ENCODE measurements at places on chromosomes 2 and 18.

GRCh38 chr2:226835420-226835795 is 446 bp upstream of the RHBDD1 start:
- DNase-seq = no peak

DNA sequence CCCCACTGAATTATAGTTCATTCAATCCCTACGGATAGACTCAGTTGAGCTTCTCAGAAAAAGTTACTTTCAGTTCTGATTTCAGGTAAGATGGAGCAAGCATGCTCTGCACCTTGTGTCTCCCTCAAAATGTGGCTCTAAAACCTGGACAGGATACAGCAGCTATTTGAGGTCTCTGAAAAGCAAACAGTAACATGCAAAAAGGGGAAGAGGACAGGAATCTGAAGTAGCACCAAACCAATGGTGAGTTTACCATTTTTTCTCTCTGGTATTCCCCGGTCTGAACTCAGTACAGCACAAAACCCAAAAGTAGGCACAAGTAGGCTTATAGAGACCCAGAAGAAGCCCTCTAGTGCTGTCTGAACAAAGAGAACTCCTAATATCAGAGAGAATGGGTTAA is 34.1 kb downstream of the LANCL1 start:
- DNase-seq = no peak

DNA sequence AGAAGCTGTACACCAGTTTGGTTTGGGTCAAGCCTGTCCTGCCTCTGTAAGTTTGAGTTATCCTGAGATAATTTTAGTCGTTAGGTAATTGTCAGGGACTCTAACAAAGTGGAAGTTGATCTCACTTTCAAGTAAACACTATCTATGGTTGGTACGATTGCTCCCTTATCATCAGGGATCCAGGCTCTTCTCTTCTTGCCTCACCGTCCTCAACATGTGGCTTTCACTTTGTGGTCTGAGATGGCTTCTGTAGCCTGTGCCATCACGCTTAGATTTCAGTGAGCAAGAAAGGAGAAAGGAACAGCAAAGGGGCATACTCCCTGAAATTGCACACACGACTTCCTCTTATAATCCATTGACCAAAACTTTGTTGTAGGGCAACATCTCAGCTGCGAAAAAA is 115.6 kb downstream of the CTAGE1 start:
- DNase-seq = no peak

DNA sequence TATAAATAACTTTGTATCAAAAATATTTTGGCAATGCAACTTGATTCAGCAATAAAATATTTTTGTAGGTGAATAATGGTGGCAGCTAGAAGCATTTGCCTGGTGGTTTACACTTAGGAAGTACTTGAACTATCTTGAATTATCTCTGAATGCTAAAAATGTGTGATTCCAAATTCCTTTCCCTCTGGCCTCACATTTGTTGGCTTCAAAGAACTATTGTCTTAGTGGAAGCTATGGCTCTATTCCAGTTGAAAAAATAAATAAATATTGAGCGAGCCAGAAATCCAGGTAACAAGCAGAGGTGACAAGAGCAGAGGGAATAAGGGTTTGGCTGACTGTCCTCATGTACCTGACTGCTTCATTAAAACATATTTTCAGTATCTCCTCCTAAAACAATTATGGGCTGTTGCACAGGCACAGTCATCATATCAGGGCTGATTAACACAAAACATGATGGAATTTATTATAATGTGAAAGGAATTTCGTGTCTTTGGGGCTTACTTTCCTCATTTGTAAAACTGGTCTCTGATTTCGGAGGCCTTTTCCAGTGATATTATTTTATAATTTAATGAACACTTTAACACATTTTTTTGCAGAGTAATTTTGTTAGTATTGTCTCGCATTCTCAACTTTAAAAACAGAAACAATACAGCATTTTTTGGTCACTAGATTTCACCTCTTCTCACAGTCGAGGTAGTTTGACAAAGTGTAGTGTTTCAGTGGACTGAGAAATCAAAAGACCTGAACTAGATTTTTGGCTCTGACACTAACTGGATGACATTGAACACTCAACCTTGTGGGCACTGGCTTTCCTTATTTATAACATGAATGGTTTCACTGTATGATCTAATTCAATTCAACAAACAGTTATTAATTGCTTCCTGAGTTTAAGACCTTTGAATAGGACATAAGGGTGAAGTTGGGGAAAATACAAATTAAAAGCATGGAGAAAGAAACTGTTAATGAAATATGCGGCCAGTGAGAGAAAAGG is 7.8 kb upstream of the CAVIN2 start:
- peak; percentile 73 for DNase-seq

GRCh38 chr2:88658881-88659537 is 31.7 kb upstream of the EIF2AK3 start:
- peak; percentile 29 for DNase-seq

DNA sequence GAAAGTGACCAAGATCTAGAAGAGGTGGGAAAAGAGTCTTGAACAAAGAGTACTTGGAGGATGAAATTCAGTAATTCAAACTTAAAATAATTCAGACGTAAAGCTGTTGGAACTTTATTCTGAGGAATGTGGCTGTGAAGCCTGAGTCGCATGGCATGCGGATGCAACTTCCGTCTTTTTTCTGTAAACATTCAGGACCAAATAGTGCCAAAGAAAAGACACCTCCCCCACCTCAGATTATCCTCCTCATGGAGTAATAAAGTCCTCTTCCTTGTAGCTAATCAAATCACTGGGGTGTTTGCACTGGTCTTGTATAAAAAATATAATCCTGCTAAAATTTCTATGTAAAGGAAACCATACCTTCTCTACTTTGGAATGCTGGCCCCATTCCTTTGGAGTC is 790.4 kb downstream of the TSN start:
- DNase-seq = no peak

DNA sequence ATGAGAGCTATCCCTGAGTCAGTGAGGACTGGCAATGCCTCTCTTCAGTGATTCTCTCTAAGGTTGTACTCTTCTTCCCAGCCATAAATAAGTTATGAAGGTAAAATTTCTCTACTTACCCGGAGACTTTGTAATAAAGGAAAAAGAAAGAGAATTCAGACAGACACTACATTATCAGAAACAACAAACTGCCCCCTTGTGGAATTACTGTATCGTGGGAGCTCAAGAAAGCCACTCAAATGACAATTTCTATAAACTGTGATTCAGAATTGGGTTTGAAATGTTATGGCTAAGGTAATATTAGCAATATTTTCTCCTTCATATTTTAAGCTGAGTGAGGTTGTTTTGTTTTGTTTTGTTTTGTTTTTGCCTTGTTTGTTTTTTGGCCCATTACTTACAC is 155.8 kb upstream of the TANK start:
- no peak for DNase-seq

- peak; percentile 16 for DNase-seq
Observed at GRCh38 chr2:51165534-51166260, 133.8 kb upstream of the NRXN1 start.

- no peak for DNase-seq
Observed at GRCh38 chr2:204967199-204967960, 422.1 kb downstream of the PARD3B start.

- no peak for DNase-seq
Observed at GRCh38 chr2:155062922-155063258, 364.4 kb downstream of the KCNJ3 start.

GRCh38 chr2:205056151-205056561 is 510.9 kb downstream of the PARD3B start:
- DNase-seq = peak; percentile 54

DNA sequence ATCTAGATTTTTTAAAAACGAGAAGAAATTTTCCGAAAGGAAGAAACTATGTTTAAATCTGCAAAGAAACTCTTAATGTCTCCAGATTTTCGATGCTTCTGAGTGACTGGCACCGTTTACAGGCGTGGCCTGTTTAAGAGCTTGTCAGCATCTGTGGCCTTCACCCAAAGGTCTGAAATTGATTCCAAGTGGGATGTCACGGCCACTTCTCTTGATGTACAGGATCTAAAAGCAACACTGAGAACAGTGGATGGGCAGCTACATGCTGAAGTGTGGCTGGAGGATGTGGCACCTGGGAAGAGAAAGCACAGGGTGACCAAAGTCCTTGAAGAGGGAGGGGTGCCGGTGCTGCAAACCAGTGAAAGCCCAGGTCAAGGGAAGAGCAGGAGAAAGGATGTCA is 28.0 kb downstream of the EMILIN2 start:
- DNase-seq = no peak

DNA sequence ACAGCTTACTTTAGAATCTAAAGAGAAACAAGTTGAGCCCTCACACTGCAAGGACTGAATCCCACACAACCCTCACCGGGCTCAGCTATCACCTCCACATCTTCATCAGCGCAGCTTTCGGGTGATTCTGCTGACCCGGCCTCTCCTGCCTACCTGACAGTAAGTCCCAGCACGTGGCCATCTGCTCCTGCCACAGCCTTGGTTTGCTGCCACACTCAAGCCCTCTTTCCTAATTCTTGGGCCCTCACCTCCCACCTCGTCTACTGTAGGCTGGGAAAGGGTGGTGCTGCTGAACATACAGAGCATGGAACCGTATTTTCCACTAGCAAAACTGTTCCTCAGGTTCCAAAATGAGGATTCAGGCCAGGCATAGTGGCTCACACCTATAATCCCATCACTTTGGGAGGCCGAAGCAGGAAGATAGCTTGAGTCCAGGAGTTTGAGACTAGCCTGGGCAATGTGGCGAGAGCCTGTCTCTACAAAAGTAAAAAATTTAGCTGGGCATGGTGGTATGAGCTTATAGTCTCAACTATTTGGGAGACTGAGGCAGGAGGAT is 55.3 kb upstream of the HAAO start:
- no peak for DNase-seq

GRCh38 chr2:27021253-27022049 is 11.3 kb upstream of the TMEM214 start:
- peak; percentile 15 for DNase-seq

DNA sequence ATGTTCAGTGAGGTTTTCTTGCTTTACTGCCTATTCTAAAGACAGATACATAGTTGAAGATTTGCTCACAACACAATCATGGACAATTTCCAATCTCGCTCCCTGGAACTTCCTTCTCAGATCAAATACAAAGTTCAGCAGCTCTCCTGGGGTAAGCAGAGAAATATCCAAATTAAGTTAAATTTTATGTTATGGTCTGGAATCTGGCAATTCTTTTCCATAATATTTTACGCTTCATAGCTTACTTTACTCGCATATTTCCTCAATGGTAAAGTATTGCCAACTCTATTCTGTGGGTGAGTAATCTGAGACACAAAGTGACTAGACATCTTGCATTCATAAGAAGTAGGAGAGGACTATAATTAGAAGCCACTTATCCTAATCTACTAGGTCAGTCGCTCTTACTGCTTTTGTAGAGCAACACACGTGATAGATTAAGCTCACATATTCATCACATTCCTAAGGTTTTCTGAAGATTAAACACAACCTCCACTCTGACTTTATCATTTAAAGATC is 529.4 kb downstream of the CCDC85A start:
- DNase-seq = peak; percentile 97

- DNase-seq = peak; percentile 2
Observed at GRCh38 chr2:143171817-143172216, 42.6 kb downstream of the ARHGAP15 start.
